EL (cell line): ENCODE measurements at places on chromosomes 13 and 19.

GRCh38 chr19:5057860-5058259 lies 88.9 kb downstream of the KDM4B start:
- DNase-seq: peak; percentile 13

- no peak for DNase-seq
These were observed 4.1 kb upstream of the TLE6 start for GRCh38 chr19:2973229-2973628.

DNA sequence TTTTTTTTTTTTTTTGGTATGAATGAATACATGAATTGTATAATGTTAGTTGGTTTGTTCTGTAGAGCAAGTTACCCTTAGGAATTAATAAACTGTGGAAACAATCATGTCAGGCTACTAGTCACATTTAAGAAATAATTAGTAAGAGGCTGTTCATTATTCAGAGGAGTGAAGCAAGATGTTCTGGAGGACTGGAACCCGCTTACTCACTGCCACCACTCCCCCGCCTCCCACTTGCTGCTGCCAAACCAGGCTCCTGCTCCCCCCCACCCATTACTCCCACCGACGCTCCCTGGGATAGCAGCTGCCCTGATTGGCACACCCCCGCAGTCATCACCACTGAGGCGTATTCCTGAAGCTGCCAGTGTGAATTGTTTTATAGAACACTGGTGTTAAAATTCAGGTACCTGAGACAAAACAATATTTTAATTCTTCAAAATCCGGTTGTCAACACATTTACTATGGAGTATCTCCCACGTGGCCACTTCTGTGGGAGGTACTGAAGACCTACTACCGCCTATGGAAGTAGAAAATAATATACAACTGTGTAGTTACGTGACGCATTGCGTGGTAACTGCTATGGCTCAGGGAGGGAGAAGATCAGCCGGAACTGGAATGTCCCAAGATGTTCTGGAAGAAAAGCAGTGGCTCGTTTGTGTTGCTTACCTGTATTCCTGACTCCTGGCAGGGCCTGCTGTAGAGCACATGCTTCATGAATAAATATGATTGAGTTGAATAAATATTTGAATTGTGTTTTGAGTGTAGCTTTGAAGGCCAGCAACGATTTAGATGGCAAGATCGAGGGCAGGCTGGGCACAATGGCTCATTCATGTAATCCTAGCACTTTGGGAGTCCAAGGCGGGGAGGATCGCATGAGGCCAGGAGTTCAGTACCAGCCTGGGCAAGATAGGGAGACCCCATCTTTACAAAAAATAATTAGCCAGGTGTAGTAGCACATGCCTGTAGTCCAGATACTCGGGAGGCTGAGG lies 1.7 kb downstream of the DPY19L3 start:
- peak; percentile 23 for DNase-seq

DNA sequence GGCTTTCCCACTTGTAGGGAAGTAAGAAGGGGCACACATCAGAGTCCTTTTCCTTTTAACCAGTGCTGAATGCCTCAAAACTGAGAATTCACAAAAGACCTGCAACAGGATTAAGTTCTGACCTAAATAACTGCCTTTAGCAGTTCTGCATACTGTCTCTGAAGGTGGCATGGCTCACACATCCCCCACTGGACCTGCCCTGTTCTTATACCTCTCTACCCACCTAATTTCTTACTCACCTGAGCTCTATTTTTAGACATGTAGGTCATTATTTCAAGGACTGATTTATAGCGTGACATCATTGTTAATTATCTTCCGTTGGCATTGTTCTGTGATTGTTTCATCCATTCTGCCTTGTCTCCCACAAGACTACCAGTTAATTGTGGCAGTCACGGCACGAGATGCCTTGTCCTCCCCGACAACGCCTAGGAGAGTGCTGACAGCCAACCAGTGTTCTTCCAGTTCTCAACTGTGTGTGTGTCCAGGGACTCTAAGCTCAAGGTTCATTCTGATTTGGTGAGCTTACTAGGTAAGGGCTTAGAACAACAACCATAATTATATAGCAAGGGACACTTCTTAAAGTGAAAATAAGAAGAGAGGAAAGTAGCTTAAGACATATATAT lies 27.1 kb upstream of the UBL3 start:
- DNase-seq: no peak

- DNase-seq: no peak
These were observed 28.6 kb downstream of the RFXAP start for GRCh38 chr13:36847606-36848005.
